Stimulated activated CD4-positive, alpha-beta T cell treated with anti-CD3 and anti-CD28 coated beads, Interleukin-15, amount 100 ng/mL, for 1 hour (primary cell): ENCODE measurements at places on chromosomes 4 and X.

DNA sequence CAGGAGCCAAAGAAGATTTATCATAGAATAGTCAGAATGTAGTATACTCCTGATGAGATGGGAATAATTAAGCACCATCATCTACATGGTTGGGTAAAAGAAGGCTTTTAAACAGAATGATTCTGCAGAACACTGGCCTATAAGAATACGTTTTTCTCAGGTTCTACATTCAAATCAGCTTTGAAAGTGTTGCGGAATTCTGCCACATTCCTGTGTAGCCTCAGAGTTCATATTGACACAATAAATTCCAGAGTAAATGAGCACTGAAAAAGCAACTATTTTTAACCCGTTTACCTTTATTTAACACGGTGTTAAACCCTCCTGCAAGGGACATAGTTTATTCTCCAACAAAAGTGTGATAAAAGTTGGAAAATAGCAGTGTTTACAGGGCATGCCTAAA, 950.2 kb upstream of the SLIT2 start:
- no peak for DNase-seq

GRCh38 chrX:72381439-72382201, 75.9 kb upstream of the CITED1 start:
- DNase-seq: no peak

- DNase-seq: no peak
Measured at GRCh38 chr4:145881576-145881975, 57.0 kb downstream of the ZNF827 start.

DNA sequence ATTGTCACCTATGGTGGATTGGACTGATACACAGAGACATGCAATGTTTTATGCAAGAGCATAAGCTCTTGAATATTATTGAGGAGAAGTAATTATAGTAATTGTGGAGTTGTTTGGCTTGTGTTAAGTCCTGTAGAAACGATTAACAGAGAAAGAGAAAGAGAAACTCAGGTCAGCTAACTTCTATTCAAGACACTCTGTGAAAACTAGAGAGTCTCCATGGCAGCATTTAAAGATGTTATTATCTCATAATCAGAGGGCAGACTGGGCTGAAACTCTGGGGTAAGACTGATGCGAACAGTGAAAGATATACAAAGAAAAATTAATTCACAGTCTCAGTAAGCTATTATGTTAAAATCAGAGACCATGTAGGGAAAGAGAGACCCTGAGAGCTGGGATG, 625.7 kb downstream of the FAT4 start:
- no peak for DNase-seq

DNA sequence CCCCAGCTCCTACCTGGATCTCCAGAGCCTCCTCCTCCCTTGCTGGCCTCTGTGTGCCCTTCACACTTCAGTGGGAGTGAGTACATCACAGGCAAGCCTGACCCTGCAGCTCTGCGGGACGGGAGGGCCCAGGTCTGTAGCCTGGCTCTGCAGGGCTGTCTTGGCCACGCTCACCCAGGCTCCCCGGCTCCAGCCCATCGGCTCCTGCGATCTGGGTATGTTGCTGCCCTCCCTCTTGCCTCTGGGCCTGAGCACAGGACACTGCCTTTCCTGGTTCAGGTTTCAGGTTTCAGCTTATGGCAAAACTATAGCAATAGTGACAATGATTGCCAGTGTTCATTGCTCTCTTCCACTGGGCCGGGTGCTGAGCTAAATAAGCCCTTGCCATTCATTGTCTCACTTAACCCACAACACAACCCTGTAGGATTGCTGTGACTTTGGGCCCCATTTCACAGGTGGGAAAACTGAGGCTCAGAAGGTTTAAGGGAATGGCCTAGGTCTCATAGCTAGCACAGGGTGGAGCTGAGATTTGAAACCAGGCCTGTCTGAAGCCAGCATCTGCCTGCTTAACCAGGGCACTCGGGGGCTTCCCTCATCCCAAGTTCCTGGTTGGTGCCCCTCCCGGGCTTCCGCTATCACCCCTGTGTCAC, 44.6 kb upstream of the SORCS2 start:
- no peak for DNase-seq

GRCh38 chrX:96621811-96622210, 62.8 kb upstream of the DIAPH2 start:
- DNase-seq: no peak

- DNase-seq: no peak
Measured at GRCh38 chr4:172481802-172482508, 668.8 kb downstream of the GALNTL6 start.

GRCh38 chrX:102684772-102685520, 27.3 kb upstream of the GPRASP2 start:
- no peak for DNase-seq

DNA sequence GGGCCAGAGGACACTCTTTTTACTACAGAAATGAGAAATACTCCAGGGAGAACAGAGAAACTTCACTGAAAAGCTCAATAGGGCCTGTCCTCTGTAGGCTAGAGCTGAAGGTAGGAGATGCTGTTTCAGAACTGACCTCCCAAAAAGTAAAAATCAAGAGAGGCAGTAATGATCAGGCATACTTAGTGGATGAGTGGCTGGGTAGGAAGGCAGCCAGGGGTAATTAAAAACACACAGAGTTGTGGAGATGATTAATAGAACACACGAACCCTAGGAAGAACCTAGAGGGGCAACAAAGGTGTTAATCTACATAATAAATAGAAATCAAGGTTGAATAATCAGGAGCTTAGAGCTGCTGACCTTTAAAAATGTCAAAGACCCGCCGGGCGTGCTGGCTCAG, 582.4 kb upstream of the ADGRL3 start:
- DNase-seq: no peak

DNA sequence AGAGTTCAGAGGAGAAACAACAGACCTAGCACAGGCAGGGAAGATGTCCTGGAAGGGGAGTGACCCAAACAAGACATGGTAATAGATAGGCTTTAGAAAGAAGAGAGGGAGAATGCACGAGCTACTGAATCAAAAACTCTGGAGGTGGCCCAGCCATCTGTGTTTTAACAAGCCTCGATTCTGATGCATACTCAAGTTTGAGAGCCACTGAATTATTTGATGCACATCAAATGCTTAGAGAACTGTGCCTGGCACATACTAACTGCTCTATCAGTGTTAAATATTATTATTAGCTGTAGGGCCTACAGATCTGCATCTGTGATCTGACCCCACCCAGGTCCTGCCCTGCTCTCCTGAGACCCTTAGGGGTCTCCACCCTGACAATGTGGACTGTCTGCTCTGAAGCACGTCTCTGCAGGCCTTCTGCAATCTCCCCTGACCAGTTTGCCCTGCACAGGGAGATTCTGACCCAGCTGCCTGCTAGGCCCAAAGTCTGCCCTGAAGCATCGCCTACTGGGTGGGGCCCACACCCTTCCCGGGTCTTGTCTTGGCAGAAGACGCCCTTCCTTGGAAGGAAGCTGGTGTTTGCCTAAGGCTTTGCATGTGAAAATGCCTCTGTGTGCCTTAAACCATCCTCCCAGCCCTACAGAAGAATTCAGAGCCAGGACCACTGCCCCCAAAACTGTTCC, 201.5 kb upstream of the KLF3 start:
- no peak for DNase-seq

DNA sequence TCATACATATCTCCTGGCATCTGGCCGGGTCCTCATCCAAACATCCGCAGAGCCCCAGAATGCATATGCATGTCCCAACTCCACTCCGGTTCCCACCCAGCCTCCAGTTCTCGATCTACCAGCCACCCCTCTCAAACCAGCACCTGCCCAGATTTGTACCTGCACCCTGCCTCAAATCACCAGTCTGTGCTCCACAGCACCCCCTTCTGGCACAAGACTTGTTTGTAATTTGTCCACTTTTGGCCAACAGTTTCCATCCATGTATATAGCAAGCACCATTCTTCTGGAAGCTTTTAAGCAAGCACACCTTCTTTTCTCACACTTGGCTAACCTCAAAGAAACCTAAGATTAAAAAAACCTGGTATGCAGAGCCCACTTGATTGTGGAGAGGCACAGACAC, 644.1 kb downstream of the MID1IP1 start:
- DNase-seq: peak; percentile 2

DNA sequence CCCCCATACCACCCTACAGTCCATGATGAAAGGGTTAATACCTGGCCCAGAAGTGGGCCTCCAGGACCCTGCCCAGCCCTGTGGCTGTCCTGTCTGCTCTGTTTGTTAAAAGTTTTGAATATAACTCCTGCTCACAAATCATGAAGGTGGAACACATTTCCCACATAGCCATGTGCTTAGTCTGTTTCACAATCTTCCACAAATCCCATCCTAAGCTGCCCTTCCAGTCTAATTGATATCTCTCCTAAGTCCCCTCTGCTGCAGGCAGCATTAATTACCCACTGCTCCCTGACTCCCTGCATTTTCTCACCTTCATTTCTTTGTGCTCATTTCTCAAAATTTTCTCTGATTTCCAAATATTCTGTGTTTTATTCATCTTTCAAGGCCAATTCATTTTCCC, 142.6 kb downstream of the AASDH start:
- no peak for DNase-seq
